ENCODE measurements at places on chromosomes 4 and X. TPM values are rescaled to one million over a fixed set of nuclear protein-coding genes. Genes with fewer than 3 reads are reported as not detected.

GRCh38 chrX:131322651-131323050, 33.5 kb upstream of the IGSF1 start:
- H3K4me3 ChIP-seq: no peak overlapping the region
- no peak overlapping the region for H3K27ac ChIP-seq
- H3K27me3 ChIP-seq: no peaks in the 10 kb centered on the region
- H3K36me3 ChIP-seq: no peaks in the 10 kb centered on the region
- H3K4me1 ChIP-seq: no peaks in the 10 kb centered on the region

Gene ASMT
- total RNA-seq: 0.63 TPM

Gene PABPC1L2A
- not detected for total RNA-seq

Gene PKD2
- 71.2 TPM for total RNA-seq

- DNase-seq: peak; percentile 33
- H3K36me3 ChIP-seq: no peaks in the 10 kb centered on the region
- H3K4me3 ChIP-seq: no peak overlapping the region
- H3K27me3 ChIP-seq: no peaks in the 10 kb centered on the region
Observed at GRCh38 chr4:150176547-150176946, 98.3 kb downstream of the DCLK2 start.

Gene CYP4V2
- total RNA-seq: 36.2 TPM

Gene NEUROG2
- not detected for total RNA-seq

Data from lung (tissue), 17 donors.